ENCODE measurements at places on chromosomes 1 and 21. TPM values are rescaled to one million over a fixed set of nuclear protein-coding genes. Genes with fewer than 3 reads are reported as not detected.

- no peak for DNase-seq
These were observed 543.4 kb downstream of the NEGR1 start for GRCh38 chr1:71738910-71739309.

DNA sequence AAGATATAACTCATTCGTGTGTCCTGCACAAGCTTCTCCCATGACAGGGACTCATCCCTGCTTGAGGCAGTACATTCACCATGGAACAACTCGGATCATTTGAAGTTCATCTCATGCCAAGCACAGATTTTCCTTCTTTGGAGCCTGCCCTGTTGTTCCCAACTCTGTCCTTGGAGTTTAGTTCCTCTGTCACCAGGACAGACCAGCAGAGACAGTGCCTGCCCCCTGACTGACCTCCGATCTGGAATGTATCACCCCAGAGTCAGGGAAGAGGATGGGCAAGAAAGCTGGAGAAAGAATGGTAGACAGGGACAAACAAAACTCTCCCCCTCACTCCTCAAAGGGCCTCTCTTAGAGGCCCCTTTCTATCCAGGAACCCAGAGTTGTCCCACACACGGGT, 5.0 kb downstream of the SHISAL2A start:
- no peak for DNase-seq

GRCh38 chr1:111392460-111392945, 35.0 kb downstream of the OVGP1 start:
- DNase-seq, result no peak

DNA sequence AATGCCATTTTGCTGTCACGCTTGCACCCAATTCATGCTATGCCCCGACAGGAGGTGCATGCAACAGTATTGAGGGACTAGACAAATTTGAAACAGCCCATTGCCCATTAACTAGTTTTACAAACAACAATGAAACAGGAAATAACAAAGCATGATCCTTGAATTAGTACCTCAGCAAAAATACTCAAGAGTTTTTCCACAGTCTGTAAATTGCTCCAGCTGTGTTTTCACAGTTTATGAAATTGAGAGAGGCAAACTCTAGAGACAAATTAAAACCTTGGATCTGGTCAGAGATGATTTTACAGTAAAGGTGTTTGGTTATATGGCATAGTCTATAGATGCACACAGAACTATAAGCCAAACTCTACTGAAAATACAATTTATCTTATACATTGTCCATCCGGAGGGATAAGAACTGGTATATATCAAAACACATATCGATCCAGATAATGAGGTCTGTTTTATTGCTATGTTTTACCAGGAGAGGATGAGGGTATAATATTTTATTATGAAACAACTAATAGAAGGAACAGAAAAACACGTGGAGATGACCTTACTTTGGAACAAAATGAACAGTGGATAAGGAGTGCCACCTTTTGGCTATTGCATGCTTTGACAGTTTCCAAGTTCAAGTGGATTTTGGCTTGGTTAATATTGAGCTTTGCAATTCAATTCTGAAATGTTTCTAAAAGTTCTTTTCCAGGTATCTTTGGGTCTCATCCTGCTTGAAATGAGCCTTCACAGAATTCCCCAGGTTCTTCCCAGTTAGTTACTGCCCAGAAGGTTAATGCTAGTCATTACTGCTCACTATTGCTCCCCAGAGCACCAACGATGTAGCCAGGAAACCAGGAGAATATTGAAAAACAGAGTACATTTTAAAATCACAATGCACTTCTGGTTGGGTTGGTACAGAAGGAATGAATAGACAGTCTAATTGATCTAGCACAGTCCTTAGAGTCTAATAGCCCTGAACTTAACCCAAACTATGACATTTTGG, 45.7 kb downstream of the ZC3H11B start:
- no peak for DNase-seq

DNA sequence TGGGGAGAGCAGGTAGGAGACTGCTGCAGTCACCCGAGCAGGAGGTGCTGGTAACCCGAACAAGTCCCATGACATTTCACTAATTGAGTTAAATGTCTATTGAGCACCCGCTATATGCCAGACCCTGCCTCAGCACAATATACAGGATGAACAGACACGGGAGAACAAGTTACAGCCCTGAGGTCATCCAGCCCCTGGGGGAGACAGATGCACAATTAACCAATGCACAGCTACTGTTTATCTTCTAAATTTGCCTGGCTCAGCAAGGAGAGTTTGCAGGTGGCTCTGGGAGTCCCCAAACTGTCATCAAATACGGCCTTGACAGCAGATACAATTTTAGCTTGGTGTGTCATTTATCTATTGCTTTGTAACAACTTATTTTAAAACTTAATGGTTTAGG, 18.1 kb downstream of the CITED4 start:
- DNase-seq, result no peak

DNA sequence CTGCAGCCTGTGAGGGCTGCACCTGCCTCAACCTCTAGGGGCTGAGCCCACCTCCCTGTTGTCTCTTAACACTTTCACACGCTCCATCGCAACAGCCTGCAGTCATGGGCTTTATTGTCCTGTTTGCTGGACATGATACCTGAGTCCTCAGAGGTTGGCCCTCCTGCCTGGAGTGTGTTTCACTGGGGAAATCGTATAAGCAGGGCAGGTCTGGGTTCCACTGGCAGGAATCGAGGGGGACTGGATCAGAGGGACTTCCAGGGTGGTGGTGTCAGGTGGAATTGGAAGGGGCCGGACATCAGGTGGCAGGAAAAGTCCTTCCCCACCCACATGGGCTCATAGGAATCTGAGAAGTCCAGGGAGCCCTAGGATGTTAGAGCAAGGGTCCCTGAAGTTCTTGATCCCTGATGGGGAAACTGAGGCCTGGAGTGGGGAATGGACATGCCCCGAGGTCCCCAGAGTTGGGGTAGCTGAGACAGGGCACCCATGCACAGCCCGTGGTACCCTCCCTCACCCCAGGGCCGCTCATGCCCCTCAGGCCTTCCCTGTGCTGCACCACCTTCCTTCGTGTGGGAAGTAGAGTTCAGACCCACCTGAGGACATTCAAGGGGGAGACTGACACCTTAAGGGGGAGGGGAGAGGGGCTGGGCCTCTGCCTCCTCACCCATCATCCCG, 66.6 kb downstream of the PIK3CD start:
- DNase-seq, result no peak

- no peak for DNase-seq
These were observed 404.8 kb downstream of the KCTD3 start for GRCh38 chr1:215971793-215972441.

GRCh38 chr1:204426035-204426436, 14.4 kb upstream of the PPP1R15B start:
- no peak for DNase-seq

DNA sequence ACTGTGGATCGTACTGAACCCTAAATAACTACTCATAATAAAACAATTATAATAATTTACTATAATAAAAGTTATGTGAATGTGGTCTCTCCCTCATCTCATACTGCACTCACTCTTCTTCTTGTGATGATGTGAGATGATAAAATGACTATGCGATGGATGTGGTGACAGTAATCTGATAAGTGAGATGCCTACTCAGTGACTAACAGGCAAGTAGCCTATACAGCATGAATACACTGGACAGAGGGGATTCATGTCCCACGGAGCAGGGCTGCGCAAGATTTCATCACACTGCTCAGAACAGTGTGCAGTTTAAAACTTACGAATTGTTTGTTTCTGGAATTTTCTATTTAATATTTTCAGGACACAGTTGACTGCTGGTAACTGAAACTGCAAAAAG, 304.0 kb downstream of the DUSP10 start:
- DNase-seq, result no peak

DNA sequence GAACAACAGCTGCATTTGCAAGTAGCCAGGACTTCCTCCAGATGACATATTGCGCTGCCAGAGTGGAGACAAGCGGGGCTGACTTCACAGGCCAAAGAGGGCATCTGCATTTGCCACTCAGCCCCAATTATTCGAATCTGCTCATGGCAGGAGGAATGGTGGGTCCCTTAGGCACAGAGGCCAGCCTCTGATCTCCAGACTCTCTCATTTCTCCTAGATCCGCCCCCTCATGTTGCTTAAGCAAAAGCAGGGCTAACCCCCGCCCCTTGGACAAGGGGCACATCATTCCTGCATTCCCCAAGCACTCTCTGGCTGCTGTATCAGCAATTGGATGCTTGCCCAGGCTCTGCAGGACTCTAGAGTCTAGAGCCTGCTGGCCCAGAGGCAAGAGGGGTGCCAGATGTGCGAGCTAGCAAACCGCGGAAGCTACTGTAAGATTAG, 262.4 kb downstream of the ST6GALNAC3 start:
- peak; percentile 80 for DNase-seq

- no peak for DNase-seq
These were observed 39.0 kb downstream of the SLC44A3 start for GRCh38 chr1:94859174-94859573.

Gene PLA2G4A
- total RNA-seq, result 4.8 TPM

Gene CYP4B1
- total RNA-seq, result 20.9 TPM

Gene PADI1
- not detected for total RNA-seq

Gene COL16A1
- total RNA-seq, result 179 TPM

Data from sciatic nerve (tissue), 2 donors.